ENCODE measurements at places on chromosomes 2 and 18. TPM values are rescaled to one million over a fixed set of nuclear protein-coding genes. Genes with fewer than 3 reads are reported as not detected.

DNA sequence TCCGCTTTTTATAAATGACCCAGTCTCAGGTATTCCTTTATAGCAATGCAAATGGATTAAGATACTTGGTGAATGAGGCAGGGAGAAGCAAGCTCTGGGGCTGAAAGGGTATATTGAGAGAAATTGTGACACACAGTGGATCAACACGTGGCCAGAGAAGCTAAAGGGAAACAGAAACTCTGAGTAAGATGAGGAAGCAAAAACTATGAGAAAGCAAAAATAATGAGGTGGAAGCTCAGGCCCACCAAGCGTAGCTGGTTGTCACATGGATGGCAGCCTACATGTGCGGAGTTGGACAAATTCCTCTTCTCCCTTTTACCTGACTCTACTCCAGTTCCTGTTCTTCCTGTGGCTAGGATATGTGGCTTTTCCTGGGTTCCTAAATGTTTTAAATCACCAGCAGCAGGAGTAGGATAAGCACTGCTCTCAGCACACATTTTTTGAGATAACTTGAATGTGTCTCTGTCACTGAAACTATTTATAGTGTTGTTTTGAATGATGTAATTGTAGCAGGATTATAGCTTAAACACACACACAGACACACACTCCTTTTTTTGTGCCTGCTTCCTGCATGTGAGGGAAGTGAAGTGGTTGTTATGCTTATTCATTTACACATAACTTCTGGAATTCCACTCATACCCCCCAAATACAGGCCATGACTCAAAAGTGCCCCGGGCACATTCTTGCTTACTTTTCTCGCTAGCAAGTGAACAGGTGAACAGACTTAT lies 30.1 kb upstream of the EPC2 start:
- H3K36me3 ChIP-seq: no peaks in the 10 kb centered on the region
- H3K27me3 ChIP-seq: no peaks in the 10 kb centered on the region
- DNase-seq: no peak
- H3K27ac ChIP-seq: peak overlapping the region; percentile 48
- no peak overlapping the region for H3K4me3 ChIP-seq

LMAN2L gene
- total RNA-seq: 23.0 TPM

DNA sequence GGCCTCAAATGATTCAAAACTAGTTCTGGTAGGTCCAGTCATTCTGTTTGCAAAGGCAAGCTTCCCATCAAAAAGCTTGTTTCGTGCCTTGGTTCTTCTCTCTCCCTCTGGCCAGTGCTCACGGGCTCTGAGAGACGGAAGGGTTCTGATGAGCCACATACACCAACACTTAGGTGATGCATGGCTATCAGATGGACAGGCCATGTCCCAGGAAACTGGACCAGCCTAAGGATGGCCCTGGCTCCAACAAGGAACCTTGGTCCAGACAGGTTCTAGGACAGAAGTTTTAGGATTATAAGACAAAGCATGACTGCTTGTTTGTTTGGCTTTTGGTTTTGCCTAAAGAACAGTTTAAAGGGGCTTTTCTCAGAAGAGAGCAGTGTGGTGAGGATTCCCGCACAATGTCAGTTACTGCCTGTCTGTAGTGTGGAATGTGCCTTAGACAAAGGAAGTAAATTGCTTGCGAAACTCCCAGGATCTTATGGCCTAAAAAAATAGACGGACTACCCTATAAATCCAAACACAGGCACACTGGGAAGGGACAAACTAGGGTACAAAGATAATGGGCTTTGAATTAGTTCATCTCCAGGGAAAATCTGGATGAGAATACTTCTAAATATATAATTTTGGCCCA lies 10.3 kb downstream of the CYP1B1 start:
- DNase-seq: no peak
- no peaks in the 10 kb centered on the region for H3K27me3 ChIP-seq
- no peak overlapping the region for H3K27ac ChIP-seq
- no peaks in the 10 kb centered on the region for H3K36me3 ChIP-seq
- no peak overlapping the region for H3K4me3 ChIP-seq

DNA sequence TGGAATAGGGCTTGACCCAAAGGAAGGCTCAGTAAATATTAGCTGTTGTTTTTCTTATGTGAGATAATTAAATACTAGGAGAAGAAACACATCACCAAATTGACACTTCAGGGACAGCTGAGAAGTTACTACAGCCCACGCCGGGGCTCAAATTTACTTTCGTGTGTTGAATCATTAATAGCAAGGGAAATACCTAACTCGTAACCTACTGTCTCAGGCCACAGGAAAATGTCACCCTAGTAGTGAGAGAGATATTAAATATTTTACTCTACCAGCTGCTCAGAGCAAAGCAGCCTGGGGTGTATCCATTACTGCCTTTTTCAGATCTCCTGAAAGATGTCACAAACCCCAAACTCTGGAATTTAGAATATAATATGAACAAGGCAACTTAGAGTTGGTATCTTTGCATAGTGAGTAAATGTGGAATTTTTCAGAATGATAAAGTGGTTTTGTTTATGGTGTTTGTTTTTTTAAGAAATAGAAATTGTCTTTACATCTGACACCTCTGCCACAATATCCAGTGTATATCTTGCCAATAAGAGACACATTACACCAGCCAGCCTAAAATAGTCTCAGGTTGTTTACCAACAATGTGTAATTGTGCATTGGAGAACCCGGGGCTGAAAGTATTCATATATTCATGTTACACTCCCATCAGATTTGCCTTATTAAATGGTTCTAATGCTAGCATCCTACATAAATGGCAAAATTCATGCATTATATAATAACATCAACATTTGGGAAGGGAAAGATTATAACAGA lies 48.4 kb downstream of the ATP8B1 start:
- H3K27ac ChIP-seq: no peak overlapping the region
- no peaks in the 10 kb centered on the region for H3K27me3 ChIP-seq
- no peaks in the 10 kb centered on the region for H3K36me3 ChIP-seq
- DNase-seq: no peak
- H3K4me1 ChIP-seq: no peaks in the 10 kb centered on the region
- no peak overlapping the region for H3K4me3 ChIP-seq

SNRNP27 gene
- 42.6 TPM for total RNA-seq

KIF5C gene
- 3.6 TPM for total RNA-seq

PLGLB1 gene
- 4.1 TPM for total RNA-seq

CHRND gene
- total RNA-seq: not detected

CAPN14 gene
- total RNA-seq: 0.25 TPM

NRBP1 gene
- 69.5 TPM for total RNA-seq
